ENCODE measurements at places on chromosomes 2 and 18.
A peak's percentile ranks its signal among the peaks of the same experiment; 100 is the strongest.

- no peak for DNase-seq
Measured at GRCh38 chr2:191014653-191015020, 666 bp upstream of the STAT1 start.

GRCh38 chr2:4020153-4020552, 316.8 kb downstream of the DCDC2C start:
- no peak for DNase-seq

DNA sequence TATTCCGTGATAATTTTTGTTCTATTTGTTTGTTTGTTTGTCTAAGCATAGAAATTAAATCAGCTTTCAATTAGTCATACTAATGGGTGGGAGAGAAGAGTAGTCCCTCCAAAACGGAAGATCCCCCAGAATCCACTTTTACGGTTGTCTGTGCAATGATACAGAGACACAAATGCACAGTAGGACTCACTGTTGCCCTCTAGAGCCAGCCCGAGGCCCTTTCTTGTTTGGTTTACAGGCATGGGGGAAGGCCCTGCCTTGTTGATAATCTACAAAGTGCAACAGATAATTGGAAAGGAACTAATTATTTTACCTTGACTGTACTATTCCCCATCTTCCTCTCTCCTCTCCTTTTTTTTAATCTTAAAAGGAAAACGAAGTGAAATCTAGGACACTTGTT, 121.1 kb downstream of the ACOXL start:
- no peak for DNase-seq

GRCh38 chr2:107303964-107304363, 418.0 kb upstream of the ST6GAL2 start:
- DNase-seq = no peak

DNA sequence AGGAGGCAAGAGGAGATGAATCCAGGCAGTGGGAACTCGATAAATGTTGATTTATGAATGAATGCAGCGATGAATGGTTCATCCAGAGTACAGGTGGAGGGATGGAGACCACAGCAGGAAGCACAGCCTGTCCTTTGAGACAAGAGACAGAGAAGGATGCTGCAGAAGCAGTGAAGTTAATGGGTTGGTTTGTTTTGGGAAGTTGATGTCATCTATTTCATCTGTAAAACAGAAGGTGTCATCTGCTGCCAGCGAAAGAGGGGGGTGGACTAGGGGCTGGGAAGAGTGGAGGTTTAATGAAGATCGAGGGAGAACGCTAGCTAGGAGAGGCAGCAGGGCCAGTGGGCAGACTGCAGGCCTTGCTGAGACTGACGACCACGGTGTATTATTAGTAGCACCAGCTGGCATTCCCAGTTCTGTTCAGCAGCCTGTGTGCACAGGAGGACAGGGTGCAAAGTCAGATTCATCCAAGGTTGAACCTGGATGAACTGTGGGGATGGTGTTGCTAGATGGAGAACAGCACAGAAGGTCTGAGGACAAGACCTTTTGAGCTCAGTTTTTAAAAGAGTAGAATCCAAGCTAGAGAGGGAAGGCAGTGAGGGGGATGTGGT, 120.3 kb upstream of the CAPN13 start:
- peak; percentile 27 for DNase-seq

Measured in hindlimb muscle (tissue), 1 donor.